ENCODE measurements at places on chromosomes 13 and 19. TPM values are rescaled to one million over a fixed set of nuclear protein-coding genes. Genes with fewer than 3 reads are reported as not detected.

The ZNF681 gene
- total RNA-seq = 2.7 TPM

The IGLON5 gene
- not detected for total RNA-seq

The PSG3 gene
- not detected for total RNA-seq

The RXFP2 gene
- not detected for total RNA-seq

The SYCN gene
- total RNA-seq = not detected

DNA sequence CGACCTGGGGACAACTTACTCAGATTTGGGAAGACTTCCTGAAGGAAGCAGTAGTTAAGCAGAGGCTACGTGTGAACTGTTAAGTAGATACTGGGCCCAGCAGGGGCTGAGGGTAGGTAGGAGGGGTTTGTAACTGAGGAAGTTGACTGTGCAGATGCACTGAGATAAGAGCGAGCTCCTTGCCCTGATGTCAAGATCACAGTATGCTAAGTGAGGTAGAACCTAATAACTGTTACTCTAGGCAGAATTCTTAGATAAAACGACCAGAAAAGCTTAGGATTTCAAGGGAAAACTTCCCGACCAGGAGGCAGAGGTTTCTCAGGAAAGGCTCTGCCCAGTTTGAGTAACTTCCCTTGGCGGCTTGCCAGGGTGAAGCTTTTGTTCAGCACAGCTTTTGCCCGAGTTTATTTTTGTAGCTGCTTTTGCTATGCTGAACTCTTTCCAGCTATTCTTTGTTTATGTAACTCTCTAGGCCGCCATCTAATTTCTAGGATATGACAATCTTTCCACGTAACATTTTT lies 632.1 kb downstream of the DIAPH3 start:
- peak; percentile 8 for DNase-seq

GRCh38 chr13:51802631-51803418 lies 1.1 kb downstream of the DHRS12 start:
- DNase-seq = no peak

DNA sequence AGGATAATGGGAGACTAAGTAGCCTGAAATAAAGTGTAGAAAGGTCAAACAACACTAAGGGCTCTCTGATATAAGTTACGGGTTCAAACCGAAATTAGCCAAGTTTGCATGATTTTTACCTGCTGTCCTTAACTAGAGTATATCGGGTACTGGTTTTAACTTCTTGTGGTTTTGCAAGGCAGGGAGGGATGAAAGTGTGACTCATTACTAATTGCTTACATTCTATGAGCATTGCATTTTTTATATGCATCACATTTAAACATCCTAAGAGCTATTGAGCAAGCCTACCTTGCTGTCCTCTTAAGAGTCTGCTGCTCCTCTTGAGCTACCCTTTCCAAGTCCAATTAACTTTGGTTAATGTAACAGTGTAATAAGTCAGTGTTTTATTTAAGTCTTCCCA lies 415.4 kb downstream of the SLITRK5 start:
- no peak for DNase-seq

DNA sequence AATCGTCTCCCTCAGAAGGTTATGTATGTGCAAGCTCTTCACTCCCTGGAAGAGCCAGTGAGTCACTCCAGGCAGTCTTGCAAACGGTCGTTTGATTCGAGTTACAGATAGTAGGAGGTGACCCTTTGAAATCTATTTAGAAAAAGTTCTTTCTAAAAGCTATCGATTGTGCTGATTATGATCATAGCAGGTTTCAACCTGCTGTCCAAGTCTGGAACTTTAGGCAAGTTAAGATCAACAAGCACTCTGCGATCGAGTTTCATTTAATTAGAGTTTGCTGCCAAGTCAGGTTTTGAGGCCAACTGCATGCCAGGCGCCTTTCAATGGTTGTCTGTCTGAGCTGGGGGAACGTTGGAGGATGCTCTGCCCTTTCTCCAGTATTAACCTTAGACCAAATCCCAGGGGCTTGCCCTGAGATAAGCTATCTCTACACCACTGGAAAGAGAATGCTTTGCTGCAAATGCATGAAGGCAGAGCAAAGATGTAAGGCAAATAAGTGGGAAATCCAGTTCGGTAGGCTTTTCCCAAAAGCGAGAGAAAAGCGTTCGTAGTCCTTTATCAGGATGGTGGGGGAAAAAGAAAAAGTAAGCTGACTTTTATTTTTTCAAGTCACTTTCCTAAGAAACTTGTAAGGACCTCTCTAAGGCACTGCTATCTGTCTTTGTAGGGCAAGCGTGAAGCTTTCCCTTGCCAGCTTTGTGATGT lies 287.5 kb downstream of the ATP8A2 start:
- DNase-seq = no peak

GRCh38 chr19:58001895-58002369 lies 688 bp downstream of the ZNF606 start:
- no peak for DNase-seq

DNA sequence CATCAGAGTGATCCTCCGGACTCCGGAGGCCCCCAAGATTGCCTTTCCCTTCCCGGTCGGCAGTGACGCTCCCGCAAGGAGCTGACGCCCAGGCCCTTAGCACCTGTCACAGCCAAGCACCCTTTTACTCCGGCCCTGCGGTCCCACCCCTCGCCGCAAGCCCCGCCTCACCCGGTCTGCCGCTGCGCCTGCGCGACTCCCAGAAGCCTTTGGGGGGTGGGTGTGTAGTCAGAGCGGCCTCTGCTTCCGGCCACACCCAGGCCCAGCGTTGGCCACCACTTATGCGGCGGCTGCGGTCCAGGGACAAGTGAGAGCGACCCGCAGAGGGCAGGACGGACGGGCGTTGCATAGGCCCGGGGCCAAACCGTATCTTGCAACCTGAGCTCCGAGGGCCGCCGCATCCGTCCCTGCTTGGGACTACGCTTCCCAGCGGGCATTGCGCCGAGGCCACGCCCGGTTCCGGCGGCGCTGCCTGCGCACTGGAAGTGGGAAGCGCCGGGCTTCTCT lies 441 bp upstream of the ZFP28 start:
- DNase-seq = peak; percentile 47

DNA sequence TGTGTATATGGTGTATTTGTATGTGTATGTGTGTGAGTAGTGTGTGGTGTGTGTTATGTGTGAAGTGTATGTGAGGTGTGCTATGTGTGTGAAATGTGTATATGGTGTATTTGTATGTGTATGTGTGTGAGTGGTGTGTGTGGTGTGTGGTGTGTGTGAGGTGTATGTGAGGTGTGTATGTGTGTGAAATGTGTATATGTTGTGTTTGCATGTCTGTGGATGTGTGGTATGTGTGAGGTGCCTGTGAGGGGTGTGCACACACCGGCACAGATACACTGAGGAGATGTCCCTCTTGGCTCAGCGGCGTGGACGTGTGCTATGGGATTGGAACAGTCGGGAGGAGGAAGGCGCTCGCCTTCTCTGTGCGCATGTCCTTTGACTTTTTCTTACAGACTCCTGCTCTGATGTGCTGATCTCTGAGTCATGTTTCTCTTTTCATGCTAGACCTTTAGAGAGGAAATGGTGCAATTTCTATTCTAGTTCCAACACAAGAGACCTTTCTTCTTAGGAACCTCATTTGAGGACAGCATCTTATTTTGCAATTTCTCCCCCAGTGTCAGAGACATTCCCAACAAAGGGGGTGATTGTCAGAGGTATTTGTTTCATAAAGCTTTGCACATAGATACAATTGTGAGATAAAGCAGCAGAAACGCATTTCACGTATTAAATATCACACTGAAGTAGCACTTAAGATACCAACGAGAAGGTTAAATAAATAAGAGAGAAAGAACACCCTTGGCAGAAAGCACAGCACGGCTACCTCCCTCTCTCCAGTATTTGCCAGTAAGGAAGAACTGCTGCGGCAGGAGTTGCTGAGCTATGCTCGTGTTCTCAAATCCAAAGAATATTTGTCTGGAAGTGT lies 11.3 kb upstream of the TNFRSF19 start:
- DNase-seq = no peak

DNA sequence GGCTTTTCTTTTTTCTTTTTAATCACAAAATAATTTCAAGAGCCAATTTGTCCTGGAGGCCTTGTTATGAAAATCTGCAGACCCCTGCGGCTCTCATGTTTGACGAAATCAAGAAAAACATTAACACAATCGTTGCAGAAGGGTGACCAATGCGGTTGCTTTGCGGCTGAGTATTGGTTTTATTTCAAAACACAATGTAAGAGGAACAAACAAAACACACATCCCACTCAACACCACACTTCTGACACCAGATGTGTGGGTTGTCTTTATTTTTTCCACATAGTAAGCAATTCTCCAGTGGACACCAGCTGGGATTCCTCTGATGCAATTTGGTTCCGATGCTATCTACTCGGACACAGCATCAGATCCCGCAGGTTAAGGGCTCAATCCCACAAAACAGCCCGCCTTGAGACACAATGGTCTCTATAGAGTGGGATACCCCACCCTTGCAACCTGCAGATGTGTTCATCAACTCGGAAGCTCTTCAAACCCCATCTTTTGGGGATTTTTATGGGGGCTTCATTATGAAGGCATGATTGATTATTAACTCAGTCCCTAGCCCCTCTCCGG lies 21.9 kb upstream of the CCDC124 start:
- no peak for DNase-seq

DNA sequence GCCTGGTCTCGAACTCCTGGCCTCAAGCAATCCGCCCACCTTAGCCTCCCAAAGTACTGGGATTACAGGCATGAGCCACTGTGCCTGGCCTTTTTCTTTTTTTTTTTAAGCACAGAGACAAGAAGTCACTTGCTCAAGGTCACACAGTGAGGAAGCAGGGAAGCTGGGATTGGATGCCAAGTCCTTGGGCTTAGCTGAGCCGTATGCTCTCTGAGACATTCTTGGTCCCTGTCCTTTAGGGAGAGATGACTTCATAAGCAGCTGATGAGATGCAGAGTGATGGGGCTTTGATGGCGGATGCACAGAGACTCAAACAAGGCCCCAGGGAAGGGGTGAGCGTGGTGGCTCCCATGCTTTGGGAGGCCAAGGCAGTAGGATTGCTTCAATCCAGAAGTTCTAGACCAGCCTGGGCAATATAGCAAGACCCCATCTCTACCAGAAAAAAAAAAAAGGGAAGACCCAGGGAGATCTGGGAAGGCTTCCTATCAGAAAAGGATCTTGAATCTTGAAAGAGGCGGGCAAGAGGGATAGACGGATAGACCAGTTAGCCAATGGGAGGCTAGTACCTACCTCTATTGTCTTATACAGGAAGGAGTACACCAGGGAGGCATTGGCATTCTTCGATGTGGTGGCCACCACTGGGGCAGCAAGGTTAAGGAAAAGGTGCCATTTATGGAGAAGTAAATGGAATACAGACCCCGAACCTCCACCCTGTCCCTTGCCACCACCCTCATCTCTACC lies 3.9 kb downstream of the AP1M2 start:
- DNase-seq = no peak

- DNase-seq = no peak
Measured at GRCh38 chr19:45041125-45041524, 2.3 kb downstream of the CLASRP start.

- DNase-seq = no peak
Measured at GRCh38 chr19:50759886-50760285, 10.4 kb upstream of the GPR32 start.

GRCh38 chr13:67120872-67121531 lies 109.1 kb downstream of the PCDH9 start:
- no peak for DNase-seq

All from esophagus squamous epithelium (tissue), 5 donors.